Tracheal epithelial cell (primary cell): ENCODE measurements at places on chromosomes 3 and 15. TPM values are rescaled to one million over a fixed set of nuclear protein-coding genes. Genes with fewer than 3 reads are reported as not detected.

MME gene
- 35.8 and 53.0 TPM in 2 replicates for total RNA-seq

GPR160 gene
- 1.5 and 6.3 TPM in 2 replicates for total RNA-seq

CELSR3 gene
- total RNA-seq: 1.4 and 3.4 TPM in 2 replicates

ATP8B4 gene
- 0.24 and 1.1 TPM in 2 replicates for total RNA-seq

ANKUB1 gene
- total RNA-seq: 1.3 and 1.4 TPM in 2 replicates

QRICH1 gene
- 55.6 and 88.7 TPM in 2 replicates for total RNA-seq

STAC gene
- total RNA-seq: 0.85 and 7.7 TPM in 2 replicates

SAXO2 gene
- under 0.01 TPM in 1 of 2 replicates, not detected in the other for total RNA-seq

SH3GL3 gene
- 1.9 and 2.1 TPM in 2 replicates for total RNA-seq

LIPH gene
- total RNA-seq: 1.7 and 3.9 TPM in 2 replicates

PPM1L gene
- total RNA-seq: 1.9 and 7.0 TPM in 2 replicates

ZNF662 gene
- total RNA-seq: 0.96 and 1.1 TPM in 2 replicates

CCR8 gene
- total RNA-seq: not detected in 2 replicates

GATM gene
- 2.6 and 4.1 TPM in 2 replicates for total RNA-seq
